Left cardiac atrium (tissue), 4 donors: ENCODE measurements at places on chromosomes 12 and 14.

- no peak for DNase-seq
Observed at GRCh38 chr14:91238661-91239060, 5.8 kb downstream of the GPR68 start.

- DNase-seq, result no peak
Observed at GRCh38 chr12:41468341-41468740, 280.2 kb downstream of the PDZRN4 start.

GRCh38 chr14:75361751-75362433, 65.9 kb upstream of the JDP2 start:
- DNase-seq, result peak; percentile 29

DNA sequence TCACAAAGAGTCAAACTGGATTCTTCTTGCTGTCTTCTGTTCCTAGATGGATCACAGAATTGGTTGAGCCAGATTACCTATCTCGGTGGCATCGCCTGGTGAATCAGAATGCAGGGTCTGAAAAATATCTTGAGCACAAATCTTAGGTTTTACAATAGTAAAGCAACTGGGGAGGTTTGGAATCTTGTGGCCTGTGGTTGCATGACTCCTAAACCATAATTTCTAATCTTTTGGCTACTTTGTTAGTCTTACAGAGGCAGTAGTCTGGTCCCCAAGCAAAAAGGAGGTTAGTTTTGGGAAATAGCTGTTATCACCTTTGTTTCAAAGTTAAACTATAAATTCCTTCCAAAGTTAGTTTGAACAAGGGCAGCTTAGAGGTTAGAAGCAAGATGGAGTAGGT, 1488.5 kb upstream of the FLRT2 start:
- no peak for DNase-seq

DNA sequence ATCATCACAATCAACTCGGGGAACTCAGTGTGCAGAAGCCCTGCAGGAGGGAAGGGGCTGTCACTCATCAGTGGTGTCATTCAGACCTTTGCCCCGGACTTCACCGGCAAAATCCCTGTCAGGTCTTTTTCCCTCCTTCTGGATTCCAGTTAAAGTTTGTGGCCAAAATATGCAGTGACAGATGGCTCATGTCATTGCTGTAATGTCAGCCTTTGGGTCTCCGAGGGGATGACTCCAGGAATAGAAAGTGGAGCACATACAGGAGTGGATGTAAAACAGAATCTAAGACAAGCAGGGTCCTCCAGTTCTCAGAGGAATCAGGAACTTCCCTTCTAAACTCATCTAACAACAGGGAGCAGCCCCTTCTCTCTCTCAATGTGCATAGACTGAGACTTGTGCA, 130.3 kb upstream of the RASSF8 start:
- no peak for DNase-seq

GRCh38 chr14:27546111-27546510, 948.3 kb upstream of the NOVA1 start:
- DNase-seq, result no peak

DNA sequence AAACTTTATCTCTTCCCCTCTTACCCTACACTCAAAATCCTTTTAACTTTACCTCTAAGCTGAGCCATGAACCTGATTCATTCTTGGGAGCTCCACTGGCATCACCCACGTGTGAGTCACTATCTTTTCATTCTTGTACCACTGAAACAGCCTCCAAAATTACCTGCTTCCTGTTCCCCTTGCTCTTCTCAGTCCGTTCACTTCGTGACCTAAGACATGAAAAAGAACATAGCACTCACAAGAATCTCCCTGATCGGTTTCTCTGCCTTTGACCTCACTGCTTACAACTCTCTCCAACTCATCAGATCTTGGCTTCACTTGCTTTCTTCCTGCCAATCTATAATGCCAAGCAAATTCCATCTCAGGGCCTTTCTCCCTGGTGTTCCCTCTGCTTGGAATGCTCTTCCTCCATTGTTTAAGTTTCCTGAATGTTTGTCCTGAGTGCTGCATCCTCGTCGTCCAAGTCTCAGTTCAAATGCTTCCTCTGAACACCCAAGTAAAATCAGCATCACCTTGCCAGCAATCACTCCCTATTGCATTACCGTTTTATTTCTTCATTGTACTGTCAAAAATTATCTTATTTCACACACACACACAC, 9.2 kb downstream of the GLIPR1 start:
- no peak for DNase-seq

DNA sequence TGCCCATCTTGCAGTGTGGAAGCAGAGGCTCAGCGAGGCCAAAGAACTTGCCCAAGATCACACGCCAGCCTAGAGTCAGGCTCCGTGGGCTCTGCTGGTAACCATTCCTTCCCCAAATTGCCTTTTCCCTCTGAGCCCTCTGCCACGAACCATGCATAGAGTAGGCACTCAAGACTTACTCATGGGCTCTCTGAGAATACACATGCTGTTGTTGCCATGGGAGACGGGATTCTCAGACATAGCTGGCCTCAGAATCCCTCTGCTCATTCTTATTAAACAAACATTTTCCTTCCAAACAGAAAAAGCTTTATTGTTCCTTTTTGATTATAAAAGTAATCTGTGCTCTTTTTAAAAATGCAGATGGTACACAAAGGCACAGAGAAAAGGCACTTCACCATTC, 52.5 kb upstream of the WSCD2 start:
- DNase-seq, result no peak

DNA sequence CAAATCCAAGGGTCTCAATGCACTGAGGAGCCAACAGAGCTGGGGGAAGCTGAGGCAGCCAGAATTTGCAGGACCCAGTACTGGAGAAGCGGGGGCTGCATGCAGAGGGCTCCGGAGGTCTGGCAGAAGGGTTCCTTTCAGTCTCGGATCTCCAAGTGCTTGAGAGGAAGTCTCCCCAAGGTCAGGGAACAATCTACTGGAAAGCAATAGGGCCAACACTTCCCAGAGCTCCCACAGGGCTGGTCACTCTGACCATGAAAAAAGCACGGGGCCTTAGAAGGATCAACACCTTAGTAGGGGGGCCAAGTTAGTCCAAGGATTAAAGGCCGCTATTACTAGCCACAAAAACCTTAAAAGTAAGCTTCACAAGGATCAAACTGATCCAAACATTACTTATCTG, 31.7 kb downstream of the SPPL3 start:
- no peak for DNase-seq

DNA sequence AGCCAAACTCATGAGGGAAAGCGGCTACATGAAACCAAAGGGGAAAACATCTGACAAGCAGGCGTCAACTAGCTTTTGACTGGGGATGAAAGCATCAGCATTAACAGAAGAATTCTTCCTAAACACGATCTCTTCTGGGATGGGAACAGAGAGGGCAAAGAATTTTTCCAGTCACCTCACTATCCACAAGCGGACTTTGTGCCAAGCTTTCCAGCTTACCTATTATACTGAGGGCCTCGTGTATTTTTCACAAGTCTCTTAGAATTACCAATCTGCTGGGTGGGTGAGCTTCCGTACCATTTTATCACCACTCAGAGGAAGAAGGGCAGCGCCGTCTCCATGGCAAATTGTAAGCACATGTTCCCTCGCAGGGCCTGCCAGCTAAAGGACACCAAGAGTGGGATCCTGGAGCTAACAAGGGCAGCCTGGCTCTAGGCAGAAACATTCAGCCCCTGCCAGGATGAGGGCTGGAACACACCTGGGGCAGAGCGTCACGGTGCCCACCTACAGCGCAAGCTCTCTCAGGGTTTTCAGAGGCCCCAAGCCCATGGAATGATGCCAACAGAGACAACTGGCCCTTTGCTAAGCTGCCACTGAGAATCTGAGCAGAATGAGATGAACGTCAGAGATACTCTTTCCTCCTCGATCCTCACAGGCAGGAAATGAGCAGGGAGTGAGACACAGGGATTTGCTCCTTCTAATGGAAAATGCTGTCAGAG, 74.6 kb downstream of the CHGA start:
- DNase-seq, result no peak

- DNase-seq, result no peak
Observed at GRCh38 chr12:206746-207440, 7.1 kb downstream of the SLC6A12 start.

GRCh38 chr12:65725376-65725775, 98.9 kb upstream of the HMGA2 start:
- DNase-seq, result no peak

DNA sequence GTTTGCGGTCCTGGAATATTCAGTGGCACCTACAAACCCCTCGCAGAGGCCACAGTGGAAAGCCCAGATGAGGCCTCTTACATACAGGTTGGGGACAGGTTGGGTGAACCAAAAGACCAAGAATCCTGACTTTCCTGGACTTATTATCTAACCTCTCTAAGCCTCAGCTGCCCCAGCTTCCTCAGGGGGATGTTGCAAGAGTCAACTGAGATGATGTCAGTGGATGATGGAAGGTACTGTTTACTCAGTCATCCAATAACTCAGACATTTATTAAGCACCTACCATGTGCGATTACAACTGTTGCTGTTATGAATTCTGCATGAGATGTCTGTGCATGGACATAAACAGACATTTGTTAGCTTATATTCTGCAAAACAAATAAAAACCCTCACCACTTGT, 72.8 kb downstream of the RFX4 start:
- DNase-seq, result no peak

DNA sequence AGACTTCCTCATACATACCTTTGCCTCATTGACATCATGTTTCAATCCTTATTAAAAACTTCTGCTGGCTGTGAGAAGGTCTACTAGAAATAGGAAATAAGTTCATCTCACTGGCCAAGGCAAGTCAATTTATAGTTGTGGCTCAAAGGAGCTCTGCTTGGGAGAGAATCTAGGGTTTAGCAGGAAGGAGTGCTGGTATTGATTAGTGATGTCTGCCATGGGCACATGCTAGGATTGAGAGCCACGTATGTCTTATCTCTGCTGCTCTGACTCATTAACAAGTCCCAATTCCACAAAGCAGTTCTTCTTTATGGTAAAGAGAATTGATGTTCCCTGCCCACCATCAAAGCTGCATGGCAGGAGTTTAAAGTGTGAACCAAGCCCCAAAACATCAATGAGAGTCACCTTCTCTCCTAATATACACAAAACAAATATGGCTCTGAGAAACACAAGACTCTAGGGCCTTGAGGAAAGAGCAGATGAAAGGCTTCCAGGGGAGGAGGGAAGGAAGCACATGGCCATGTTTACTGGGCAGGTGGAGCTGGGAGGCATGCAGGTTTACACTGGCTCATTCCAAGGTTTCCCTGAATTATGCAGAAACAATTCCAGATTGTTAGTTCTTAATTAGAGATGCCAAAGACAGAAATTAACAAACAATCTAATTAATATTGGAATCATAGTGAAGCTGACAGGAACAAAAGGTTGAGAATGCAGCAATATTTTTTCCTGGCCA, 931.9 kb upstream of the TMEM132C start:
- no peak for DNase-seq

DNA sequence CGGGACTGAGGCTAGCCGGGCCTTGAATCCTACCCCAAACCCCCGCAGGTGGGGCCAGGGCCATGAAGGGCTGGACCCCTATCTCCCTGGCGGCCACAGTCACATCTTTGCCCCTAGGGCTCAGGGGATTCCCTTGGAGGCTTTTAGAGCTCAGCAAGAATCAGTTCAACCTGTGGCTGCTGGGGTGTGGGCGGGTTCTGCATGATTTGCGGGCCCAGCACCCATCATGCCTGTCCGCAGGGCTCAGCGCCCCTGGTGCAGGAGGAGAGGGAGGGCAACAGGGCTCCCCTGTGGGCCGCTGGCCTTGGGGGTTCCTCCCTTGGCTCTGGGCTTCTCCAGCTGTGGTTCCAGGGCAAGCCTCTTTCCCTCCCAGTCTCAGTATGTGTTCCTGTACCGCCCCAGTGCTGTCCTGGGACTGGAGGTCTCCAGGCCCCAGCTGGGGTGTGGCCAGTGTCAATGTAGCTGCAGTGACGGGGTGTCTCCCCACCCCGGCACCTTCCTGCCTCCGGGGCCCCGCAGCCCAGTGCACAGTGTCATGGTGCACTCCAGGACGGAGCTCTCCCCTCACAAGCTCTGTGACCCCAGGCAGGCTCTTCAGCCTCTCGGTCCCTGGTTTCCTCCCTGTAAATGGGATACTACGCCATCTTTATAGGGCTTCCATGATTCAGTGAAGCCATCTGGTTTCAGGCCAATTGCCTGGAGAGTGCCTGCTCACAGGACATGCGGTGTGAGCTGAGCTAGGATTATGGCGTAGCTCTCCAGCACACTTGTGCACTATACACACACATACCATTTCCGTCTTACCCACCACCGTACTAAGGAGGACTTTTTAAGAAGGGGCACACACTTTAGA, 9.9 kb upstream of the LBHD2 start:
- no peak for DNase-seq

GRCh38 chr12:93776581-93777018, 99.4 kb downstream of the CRADD start:
- no peak for DNase-seq

DNA sequence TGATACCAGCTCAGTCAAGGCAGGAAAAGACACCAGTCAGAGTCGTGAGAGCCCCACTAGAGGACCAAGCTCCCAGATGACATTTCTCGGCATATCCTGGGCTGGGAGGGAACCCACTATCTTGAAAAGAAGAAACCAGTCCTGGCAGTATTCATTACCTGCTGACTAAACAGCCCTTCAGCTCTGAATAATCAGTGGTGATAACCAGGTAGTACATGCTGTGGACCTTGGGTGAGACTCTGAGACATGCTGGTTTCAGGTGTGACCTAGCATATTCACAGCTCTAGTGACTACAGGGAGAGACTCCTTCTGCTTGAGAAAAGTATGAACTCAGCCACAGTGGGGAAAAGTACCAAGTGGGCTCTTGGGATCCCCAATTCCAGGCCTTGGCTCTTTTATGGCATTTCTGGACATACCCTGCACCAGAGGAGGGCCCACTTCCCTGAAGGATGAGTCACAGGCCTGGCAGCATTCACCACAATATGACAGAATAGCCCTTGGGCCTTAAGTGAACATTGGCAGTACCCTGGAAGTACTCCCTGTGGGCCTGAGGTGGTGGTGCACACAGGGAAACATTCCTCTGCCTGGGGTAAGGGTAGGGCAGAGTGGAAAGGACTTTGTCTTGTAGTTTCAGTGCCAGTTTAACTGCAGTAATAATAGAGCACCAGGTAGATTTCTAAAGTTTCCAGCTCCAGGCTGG, 82.6 kb upstream of the SLC38A4 start:
- no peak for DNase-seq

DNA sequence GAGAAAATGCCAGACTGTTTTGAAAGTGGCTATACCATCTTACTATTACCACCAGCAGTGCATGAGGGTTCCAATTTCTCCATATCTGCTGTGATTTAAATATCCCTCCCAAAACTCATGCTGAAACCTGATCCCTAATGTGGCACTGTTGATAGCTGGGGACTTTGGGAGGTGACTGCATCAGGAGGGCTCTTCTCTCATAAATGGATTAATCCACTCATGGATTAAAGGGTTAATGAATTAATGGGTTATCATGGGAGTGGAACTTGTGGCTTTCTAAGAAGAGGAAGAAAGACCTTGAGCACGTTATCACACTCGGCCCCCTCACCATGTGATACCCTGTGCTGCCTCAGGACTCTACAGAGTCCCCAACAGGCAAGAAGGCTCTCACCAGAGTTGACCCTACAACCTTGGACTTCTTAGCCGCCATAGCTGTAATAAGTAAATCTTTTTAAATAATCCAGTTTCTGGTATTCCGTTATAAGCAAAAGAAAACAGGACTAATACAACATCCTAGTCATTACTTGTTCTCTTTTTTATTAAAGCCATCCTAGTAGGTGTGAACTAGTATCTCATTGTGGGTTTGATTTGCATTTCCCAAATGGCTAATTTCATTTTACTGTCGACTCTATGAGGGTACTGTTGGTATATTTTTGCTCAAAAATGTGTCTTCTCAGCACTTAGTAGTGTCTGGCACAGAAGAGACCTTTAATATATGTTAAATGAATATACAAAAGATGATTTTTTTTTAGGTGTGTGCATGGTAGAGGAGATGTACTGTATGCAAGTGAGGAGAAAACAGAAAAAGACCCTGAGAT, 14.3 kb downstream of the PPP1R12A start:
- no peak for DNase-seq

- no peak for DNase-seq
Observed at GRCh38 chr12:46360908-46361666, 11.5 kb downstream of the SLC38A2 start.
